ENCODE measurements at places on chromosomes 4 and X.

GRCh38 chr4:41307638-41308037, 50.9 kb downstream of the UCHL1 start:
- DNase-seq, result no peak

GRCh38 chr4:140243278-140243753, 89.3 kb upstream of the MAML3 start:
- no peak for DNase-seq

DNA sequence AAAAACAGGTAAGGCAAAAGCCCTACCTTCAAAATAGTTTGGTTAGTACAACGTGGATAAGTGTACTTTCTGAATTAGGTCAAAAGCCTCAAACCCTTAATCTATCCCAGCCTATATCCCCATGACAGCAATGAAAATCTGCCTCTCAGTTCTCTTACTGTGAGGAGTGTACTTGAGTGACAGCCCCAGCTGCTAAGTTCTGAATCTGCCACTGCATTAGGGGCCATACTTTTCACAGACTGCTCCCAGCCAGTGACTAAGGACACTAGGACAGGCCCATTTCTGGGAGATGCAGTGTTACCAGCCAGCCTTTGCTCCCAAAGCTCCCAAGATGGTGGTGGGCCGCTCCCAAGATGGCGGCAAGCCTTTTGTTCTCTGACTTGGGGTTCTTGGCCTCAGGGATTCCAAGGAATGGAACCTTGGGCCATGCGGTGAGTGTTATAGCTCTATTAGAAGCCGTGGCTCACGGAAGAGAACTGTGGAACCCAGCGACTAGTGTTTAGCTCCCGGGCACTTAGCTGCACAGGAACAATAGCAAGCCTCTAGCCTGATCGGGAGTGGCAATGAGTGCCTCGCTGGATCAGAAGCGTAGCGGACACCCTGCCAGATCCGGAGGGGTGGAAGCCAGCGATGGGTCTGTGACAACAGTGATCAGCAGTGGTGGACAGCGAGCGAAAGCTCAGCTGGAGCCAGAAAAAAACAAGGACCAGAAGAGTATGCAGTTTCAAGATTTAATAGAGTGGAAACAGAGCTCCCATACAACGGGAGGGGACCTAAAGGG, 175.6 kb upstream of the NRK start:
- no peak for DNase-seq

DNA sequence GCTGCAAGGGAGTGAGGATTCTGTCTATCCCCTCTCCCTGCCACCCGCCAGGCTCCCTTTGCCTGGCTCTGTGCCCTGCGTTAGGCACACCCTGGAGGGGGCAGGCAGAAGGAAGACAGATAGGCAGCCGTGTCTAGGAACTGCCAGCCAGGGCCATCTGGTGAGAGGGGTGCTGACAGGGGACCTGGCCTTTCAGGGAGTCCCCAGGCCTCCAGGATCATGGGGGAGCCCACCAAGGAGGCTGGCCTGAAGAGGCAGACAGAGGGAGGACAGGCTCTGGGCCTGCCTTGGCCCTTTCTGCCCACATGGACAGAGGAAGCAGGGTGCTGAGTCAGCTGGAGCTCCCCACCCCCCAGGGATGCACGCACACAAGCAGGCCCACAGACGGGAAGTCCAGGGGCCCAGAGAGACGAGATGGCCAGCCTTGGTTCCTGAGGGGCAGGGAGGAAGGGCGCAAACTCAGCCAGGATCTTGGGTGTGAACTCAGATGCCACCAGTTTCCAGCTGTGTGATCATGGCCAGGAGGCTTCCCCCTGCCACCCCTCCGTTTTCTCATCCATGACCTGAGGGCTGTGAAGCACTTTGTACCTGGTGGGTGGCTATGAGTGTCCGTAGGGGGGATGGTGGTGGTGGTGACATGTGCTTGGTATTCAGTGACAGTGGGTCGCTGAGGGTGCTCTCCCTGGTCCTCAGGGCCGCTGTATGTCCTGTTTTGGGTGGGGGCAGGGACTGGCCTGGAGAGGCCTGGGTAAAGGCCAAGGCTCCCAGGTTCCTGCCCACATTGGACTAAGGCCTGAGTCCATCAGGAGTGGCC, 1.8 kb downstream of the SH3BP2 start:
- no peak for DNase-seq
